ENCODE measurements at places on chromosomes 3 and 15. TPM values are rescaled to one million over a fixed set of nuclear protein-coding genes. Genes with fewer than 3 reads are reported as not detected.

GRCh38 chr3:124993466-124993865 lies 58.9 kb upstream of the MUC13 start:
- H3K27ac ChIP-seq: no peak overlapping the region
- no peak overlapping the region for H3K4me3 ChIP-seq
- peaks cover 28% of the 10 kb centered on the region for H3K36me3 ChIP-seq
- no peaks in the 10 kb centered on the region for H3K27me3 ChIP-seq

DNA sequence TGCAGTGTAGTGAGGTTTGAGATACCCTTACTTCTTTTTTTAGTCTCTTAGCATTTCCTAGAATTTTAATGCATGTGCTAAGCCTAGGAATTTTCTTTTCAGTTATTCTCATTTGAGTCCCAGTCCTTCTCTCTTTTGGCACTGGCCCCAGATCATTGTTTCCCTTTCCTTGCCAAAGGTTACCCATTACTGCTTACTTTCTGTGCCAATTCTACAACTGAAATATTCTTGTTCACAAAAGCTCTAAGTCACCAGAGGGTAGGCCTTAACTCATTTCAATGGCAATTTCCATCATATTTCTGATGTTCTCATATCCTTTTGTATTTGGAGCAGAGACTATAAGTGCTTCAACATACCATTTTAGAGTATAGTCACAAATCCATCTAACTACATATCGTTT lies 199.6 kb upstream of the CBLB start:
- no peaks in the 10 kb centered on the region for H3K27me3 ChIP-seq
- no peak overlapping the region for H3K27ac ChIP-seq
- H3K4me3 ChIP-seq: no peak overlapping the region

DNA sequence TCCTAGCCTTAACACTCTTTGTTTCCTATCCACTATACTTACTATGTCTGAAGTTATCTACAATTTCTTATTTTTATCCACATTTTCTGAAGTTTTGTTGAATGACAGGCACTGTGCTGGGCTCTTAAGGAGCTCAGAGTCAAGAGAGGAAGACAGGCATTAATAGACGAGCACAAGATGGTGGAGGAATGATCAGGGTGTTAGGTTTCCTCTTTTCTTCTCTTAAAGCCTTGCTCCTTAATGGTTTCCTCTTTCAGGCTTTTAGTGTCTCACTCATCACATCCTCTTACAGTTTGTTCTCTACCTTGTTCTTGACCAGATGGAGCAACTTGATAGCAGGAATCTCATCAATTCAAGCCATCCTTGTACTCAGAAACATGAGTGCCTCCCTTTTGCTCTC lies 52.9 kb upstream of the BCL6 start:
- H3K4me3 ChIP-seq: no peak overlapping the region
- H3K4me1 ChIP-seq: peaks cover 31% of the 10 kb centered on the region
- no peak overlapping the region for H3K27ac ChIP-seq
- no peak for DNase-seq

The GOLGA6L1 gene
- not detected for polyA plus RNA-seq

- no peak for DNase-seq
- no peaks in the 10 kb centered on the region for H3K36me3 ChIP-seq
- peaks cover 4% of the 10 kb centered on the region for H3K27me3 ChIP-seq
- no peak overlapping the region for H3K4me3 ChIP-seq
- H3K4me1 ChIP-seq: peaks cover 21% of the 10 kb centered on the region
These were observed 12.9 kb upstream of the PAQR5 start for GRCh38 chr15:69285834-69286233.

GRCh38 chr3:16486201-16486600 lies 27.3 kb downstream of the RFTN1 start:
- no peak overlapping the region for H3K4me3 ChIP-seq
- H3K27ac ChIP-seq: no peak overlapping the region
- peaks cover 25% of the 10 kb centered on the region for H3K27me3 ChIP-seq
- no peak for DNase-seq

The LCTL gene
- 0.96 TPM for polyA plus RNA-seq
